Bronchial smooth muscle cell (primary cell): ENCODE measurements at places on chromosomes 3 and 15. TPM values are rescaled to one million over a fixed set of nuclear protein-coding genes. Genes with fewer than 3 reads are reported as not detected.

Gene CASR
- not detected in 2 replicates for total RNA-seq

Gene BRK1
- 131 and 142 TPM in 2 replicates for total RNA-seq

Gene SEMA3F
- total RNA-seq, result 2.1 and 4.7 TPM in 2 replicates

Gene ITPKA
- 5.2 TPM in 2 replicates for total RNA-seq

Gene GRAMD2A
- total RNA-seq, result 0.09 and 0.16 TPM in 2 replicates
